OCI-M1 (cell line): ENCODE measurements at places on chromosomes 6 and 20.
A peak's percentile ranks its signal among the peaks of the same experiment; 100 is the strongest.

DNA sequence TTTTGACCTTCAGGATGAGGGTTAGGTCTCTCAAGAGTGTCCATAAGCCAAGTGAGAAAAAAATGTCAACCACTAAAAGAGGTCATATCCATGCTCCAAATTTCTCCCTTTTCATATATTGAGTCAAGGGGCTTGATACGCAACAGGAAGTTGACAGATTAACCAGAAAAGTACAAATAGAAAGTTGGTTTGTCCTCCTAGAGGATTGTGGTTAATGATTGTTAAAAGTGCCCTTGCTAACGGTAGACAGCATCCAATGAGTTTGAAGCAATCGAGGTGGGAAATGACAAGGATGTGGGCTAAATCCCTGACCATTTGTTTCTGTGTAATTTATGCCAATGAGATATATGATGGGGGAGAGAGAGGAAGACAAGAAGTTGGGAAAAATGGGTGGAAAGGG, 18.1 kb upstream of the HBS1L start:
- DNase-seq: no peak

DNA sequence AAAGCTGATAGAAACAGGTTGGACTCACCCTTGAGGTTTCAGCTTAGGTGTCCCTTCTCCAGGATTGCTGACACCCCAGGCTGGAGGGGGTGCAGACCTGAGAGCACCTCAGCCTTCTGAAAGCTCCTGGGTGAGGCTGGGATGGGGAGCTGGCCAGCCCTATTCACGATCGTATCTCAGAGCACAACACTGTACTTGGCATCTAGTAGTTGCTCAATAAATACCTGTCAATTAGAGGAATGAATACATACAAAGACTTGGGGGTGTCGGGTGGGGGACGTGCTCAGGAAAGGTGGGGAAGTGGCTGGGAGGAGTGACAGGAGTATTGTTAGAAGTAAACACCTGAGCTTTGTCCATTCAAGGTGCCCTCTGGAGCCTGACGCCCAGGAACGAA, 61.7 kb downstream of the SLC2A10 start:
- DNase-seq: no peak

- DNase-seq: no peak
Observed at GRCh38 chr6:131041814-131042213, 21.2 kb downstream of the EPB41L2 start.

GRCh38 chr6:104884867-104885517, 25.3 kb upstream of the HACE1 start:
- DNase-seq: no peak

DNA sequence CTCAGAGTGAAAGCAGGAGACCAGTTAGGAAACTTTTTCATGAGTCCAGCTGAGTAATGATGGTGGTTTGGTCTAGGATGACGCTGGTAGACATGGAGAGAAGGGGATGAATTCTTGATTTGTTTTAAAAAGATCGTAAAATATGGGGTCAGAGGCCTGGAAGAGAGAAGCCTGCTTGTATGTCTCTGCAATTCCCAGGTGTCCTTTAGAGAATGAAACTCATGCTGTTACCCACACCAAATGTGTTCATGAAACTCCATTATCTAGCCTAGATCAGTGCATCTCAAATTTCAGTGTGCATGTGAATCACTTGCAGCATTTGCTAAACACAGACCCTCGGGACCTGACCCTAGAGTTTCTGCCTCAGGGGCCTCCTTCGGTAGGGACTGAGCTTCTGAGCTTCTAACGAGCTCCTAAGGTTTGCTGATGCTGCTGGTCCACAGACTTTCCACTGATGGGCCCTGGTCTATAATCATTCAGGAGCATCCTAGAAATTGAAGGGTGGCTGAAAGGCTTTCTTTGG, 302.0 kb upstream of the PLCB4 start:
- DNase-seq: no peak

DNA sequence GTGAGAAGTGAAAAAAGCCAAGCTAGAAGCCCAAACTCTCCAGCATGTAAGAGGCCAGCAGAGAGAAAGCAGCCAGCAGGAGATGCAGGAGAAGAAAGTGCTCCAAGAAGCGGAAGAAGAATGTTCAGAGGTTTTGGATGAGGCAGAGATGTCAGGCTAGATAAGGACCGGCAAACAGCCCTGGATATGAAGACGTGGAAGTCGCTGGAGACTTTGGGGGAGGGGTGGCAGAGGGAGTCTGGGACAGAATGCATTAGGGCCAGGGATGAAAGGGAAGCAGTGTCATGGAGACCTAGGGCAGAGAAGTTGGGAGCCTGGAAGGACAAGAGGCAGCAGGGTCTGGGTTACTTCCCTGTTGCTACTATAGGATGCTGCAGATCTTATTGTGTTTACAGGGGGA, 5.3 kb upstream of the SCUBE3 start:
- no peak for DNase-seq

- DNase-seq: no peak
Observed at GRCh38 chr6:7742223-7742785, 16.4 kb downstream of the BMP6 start.

DNA sequence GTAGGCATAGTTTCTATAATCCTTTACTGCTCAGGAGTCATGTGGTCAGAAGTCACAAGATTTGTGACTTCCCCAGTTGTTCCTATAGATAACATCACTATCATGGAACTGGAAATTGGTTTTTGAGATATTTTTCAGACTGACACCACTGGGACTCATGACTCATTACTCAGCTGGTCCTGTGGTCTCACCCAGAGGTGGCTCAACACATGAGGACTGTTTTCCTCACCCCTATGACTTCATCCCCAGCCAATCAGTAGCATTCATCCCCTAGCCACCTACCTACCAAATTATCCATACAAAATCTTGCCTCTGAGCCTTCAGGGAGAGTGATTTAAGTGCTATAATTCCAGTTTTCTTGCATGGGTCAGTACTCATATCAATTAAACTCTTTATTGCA, 1217.7 kb downstream of the EPHA7 start:
- peak; percentile 86 for DNase-seq

- DNase-seq: no peak
Observed at GRCh38 chr6:150229436-150230163, 86.8 kb downstream of the PPP1R14C start.

- peak; percentile 50 for DNase-seq
Observed at GRCh38 chr6:45415788-45416518, 38.2 kb upstream of the SUPT3H start.

DNA sequence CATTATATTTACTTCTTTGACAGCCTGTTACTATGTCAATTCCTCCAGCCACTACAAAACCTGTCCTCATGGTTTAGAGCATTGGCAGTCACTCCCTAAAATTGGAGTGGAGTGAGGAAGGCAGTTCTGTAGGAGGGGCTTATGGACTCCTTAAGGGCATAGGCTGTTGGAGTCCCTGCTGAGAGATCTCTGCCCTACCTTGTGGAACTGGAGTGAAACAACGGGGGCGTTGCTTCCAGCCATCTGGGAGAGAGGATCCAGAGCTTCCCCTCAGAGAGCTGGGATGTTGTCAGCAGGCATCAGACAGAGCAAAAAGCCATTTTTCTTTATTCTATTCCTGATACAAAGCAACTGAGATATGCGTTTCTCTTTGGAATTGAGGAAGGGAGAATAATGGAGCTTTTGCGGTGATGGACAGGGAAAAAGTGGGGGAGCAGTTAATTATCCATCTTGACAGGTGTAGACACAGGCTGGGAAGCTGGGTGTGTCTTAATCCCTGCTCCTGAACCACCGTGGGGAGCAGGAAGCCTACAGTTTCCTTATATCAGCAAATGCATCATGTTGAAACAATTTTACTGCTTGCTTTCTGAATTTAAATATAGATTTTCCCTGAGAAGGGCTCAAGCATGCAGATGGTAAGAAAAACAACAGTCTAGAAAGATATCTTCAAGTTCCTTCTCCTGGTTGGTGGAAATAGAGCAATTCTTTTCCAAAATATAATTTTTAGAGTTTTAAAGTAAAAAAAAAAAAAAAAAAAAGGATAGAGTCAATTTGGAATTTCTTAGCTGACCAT, 402.5 kb downstream of the PLCB1 start:
- DNase-seq: no peak

- DNase-seq: peak; percentile 43
Observed at GRCh38 chr20:54047048-54047447, 23.3 kb downstream of the BCAS1 start.

DNA sequence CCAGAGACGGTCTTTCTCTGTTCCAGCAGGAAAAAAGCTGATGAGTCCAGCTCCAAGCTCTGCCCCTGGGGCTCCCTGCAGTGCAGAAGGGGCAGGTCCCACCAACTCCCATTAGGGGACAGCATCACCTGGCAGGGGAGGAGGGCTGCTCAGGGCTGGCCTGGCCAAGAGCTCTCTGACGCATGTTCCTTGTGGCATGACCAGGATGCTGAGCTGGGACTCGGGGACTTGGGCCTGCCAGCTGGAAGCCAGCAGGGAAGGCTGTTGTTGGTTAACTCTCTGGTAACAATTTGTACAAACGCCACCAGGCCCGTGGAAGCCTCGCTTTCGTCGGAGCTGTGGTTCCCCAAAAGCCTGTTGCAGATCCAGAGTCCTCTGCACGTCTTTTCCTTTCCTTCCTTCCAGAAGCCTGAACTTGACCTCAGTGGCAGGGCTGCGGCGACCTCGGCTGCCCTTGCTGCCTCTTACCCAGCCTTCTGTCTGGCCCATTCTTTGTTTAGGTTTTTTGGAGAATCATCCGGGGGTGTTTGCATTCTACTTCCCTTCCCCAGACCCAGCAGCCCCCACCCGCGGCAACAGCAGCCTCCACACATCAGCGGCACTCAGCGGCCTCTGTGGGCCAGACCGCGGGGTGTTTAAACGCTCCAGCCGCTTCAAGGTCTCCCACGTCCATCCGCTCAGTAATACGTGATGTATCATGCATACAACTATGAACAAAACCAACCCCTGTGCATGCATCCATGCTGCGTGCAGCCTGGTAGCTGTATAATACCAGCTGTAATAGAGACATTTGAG, 63.3 kb downstream of the GNAS-AS1 start:
- no peak for DNase-seq
